Adrenal gland (tissue), 19 donors: ENCODE measurements at places on chromosomes 2 and 18. TPM values are rescaled to one million over a fixed set of nuclear protein-coding genes. Genes with fewer than 3 reads are reported as not detected.
A peak's percentile ranks its signal among the peaks of the same experiment; 100 is the strongest.

DNA sequence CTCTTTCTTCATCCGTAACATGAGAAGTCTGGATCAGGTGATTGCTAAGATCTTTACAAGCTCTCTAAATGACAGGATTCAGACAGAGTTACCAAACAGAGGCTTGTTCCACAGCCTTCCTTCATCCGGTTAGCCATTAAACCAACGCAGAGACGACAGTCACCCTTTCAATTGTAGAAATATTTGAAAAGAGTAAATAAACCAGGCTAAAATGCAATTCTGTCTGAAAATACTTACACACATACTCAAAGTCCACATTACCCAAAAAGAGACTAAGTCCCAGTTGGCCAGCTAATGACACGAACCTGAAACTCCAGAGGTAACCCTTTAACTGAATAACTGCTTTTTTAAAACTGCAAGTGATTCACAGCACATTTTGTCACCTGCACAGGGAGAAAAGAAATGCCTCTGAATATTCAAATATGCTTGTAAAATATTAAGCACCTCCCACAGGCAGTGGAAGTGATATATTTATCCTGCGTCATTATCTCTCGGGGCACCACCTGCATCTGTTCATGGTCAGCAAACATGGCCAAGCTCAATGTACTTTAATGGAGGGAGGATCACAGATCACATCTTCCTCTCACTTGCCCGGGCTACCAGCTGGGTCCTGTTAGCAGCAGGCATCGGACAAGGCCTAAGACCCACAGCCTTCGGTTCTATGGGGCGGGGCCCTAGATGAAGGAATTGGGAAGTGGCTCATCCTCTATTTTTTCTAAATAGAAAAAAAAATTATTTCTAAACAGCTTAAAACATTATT lies 38.8 kb upstream of the DNER start:
- H3K27me3 ChIP-seq = no peaks in the 10 kb centered on the region
- no peak overlapping the region for H3K27ac ChIP-seq
- H3K36me3 ChIP-seq = no peaks in the 10 kb centered on the region
- DNase-seq = no peak

GRCh38 chr2:237860273-237860935 lies 981 bp downstream of the RAMP1 start:
- no peak for DNase-seq
- no peak overlapping the region for H3K27ac ChIP-seq
- H3K36me3 ChIP-seq = no peaks in the 10 kb centered on the region
- peak overlapping the region; percentile 56 for H3K4me3 ChIP-seq
- no peaks in the 10 kb centered on the region for H3K4me1 ChIP-seq

DNA sequence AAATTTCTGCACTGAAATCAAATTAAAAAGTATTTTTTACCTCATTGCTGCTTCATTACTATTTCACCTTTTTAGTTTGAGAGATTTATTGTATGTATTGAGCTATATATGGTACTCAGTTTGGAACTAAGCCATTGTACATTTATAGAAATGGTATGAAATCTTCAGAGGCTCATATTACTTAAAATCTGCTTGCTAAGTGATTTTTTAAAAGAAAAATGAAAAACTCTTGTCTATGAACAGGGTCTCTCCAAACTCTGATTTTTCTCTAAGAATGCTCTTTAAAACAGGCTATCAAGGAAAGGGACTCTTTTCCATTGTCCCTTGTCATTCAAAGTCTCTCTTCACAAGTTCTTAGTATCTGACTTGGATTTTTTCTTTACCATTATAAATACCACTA lies 31.8 kb downstream of the C1D start:
- H3K36me3 ChIP-seq = no peaks in the 10 kb centered on the region
- no peak overlapping the region for H3K4me3 ChIP-seq
- no peak overlapping the region for H3K27ac ChIP-seq
- no peaks in the 10 kb centered on the region for H3K4me1 ChIP-seq

The MC5R gene
- polyA plus RNA-seq = not detected

The ZC3H6 gene
- 6.0 TPM for polyA plus RNA-seq

The FABP1 gene
- 1.0 TPM for polyA plus RNA-seq
